ENCODE measurements at places on chromosomes 13 and 19.

GRCh38 chr13:51801631-51802099 lies 2.3 kb downstream of the DHRS12 start:
- DNase-seq: no peak

GRCh38 chr13:39900106-39900750 lies 244.8 kb downstream of the COG6 start:
- DNase-seq: no peak

GRCh38 chr19:50694815-50695145 lies 24.8 kb downstream of the SHANK1 start:
- no peak for DNase-seq

DNA sequence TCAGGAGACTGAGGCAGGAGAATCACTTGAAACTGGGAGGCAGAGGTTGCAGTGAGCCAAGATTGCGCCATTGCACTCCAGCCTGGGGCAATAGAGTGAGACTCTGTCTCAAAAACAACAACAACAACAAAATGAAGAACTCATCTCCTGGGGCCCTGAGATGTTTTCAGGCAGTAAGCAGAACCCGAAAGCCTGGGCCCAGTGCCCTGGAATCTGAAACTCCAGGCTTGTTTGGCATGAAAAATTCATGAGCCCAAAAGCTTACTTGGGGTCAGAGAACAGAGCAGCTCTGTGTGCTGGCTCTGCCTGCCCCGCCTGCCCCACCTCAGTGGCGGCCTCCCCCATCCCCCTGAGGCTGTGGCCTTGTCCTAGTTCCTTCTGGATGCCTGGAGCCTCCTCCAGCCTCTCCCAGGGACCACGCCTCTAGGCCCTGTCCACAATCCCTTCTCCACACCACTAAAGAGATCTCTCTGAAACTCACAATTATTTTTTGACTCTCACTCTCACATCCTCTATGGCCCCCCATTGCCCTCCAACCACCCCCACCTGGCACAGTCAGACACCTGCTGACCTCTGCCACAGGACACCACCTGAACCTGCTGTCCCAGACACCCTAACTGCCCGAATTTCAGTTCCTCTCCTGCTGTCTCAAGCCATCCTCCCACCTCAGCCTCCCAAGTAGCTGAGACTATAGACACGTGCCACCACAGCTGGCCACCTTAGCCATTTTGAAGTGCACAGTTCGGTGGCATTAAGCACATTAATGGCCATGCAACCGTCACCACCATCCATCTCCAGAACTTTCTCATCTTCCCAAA lies 6.9 kb upstream of the AP1M2 start:
- DNase-seq: no peak

GRCh38 chr13:28049215-28049614 lies 51.2 kb downstream of the FLT3 start:
- DNase-seq: no peak

DNA sequence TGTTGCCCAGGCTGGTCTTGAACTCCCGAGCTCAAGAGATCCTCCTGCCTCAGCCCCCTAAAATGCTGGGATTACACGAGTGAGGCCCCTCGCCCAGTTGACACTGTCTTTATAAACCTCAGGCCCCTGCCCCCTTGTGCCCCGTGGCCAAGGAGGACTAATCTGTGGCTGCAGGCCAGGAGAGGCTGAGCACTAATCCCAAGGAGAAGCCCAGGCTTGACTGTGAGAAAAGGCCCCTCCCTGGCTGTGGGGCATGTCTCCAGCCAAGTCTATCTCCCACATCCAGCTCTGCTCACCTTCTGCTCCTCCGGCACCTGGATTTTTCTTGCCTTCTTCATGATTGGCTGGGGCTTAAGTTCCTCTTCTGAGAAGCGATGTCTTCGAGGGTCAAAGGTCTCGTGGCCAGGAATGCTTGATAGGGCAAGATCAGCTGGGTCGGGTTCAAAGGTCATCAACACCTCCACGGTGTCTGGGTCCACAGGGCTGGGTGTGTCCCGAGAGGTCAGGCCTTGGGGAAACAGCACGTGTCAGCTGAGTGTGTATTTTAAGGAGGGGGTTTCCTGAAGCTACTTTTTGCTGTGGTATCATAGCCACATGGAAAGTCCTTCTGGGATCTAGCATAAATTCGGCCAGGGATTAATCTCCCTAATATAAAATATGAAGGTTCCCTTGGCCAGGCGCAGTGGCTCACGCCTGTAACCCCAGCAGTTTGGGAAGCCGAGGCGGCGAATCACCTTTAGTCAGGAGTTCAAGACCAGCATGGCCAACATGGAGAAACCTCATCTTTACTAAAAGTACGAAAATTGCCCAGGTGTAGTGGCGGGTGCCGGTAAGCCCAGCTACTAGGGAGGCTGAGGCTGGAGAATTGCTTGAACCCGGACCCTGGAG lies 3.8 kb downstream of the DBP start:
- no peak for DNase-seq

DNA sequence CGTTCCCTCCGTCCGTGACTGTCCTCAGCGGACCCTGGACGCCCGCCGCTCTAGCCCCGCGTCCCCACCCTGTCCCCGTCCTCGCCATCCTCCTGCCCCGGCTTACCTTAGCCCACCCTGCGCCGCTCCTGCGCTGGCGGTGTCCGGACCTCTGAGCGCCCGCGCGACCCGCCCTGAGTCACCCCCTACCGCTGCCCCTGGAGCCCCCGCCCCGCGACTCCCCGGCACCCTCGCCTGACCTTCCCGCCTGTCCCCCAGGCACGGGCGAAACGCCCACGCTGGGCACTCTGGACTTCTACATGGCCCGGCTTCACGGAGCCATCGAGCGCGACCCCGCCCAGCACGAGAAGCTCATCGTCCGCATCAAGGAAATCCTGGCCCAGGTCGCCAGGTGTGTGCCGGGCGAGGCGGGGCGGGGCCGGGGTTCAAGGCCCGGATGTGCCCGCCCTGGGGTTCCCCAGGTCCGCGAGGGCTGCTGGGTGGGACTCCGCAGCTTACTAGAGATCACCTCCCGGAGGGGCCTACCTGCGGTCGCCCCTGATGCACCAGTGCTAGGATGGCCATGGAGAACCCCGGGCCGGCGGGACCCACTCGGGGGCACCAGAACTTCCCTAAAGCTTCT lies 5.1 kb downstream of the HMG20B start:
- DNase-seq: no peak

GRCh38 chr19:57280962-57281400 lies 696 bp downstream of the ZNF460 start:
- peak; percentile 29 for DNase-seq

DNA sequence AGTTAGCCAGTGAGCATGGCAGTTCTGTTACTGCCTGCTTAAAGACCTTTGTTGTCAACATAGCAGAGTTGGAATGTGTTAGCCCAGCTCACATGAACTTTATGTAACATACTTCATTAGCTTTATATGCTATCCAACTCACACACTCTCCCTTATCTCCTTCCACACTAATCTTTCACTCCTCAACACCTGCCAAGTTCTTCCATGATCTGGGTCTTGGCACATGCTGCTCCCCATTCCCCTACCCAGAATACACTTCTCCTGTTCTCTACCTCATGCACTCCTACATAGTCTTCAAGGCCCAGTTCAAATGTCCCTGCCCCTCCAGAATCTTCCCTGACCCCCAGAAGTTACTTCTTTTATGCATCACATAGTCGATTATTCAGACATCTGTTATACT lies 179.3 kb downstream of the KATNAL1 start:
- DNase-seq: no peak

DNA sequence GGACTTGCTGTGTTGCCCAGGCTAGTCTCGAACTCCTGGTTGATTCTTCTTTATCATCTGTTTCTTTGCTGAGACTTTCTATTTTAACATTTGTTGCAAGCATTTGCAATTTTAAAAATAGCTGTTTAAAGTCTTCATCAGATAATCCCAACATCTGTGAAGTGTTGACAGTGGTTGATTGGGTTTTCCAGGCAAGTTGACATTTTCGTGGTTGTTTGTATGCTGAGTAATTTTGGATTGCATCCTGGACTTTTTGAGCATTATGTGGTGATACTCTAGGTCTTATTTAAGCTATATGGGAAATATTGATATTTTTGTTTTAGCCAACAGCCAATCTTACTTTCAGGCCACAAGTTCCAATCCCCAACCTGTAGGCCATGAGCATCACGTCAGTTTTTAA lies 25.1 kb downstream of the AP1M1 start:
- DNase-seq: no peak

GRCh38 chr13:45368571-45368970 lies 27.6 kb upstream of the TPT1 start:
- peak; percentile 17 for DNase-seq

GRCh38 chr19:50759886-50760285 lies 10.4 kb upstream of the GPR32 start:
- no peak for DNase-seq

DNA sequence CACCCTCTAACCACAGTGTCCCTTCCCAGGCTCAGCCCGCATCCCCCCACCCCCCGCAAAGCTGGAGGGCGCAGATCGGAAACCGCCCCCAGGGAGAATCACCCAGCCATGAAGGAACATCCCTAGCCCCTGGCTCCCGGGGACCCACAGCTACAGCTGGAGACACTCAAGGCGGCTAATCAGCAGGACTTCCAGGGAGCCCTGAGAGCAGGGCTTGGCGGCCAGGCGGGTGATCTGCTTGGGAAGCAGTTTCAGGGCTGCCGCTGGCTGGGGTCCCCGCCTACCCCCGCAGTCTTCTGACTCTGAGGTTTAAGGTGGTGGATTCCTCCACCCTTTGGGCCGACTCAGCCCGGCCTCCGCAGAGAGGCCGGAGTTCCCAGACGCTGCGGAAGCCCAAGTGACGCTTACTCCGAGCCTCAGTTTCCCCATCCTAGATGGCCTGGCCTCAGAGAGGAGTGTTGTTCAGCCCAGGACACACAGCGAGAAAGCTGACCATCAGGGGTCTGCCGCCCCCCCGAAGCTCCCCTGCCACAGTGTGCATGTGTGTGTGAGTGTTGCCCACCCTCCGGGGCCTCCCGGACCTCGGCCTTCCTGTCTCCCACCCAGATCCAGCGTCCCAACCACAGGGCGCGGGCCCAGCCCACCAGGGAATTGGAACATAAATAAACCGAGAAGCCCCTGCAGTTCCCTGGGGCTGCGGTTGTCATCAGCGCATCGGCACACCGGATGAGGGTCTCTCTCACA lies 9.8 kb downstream of the FUT6 start:
- no peak for DNase-seq

GRCh38 chr19:7676854-7677253 lies at the start of gene MCEMP1:
Gene MCEMP1 (plus strand): TSS chr19:7677090. CDS start chr19:7677121, 31 bp downstream.
- no peak for DNase-seq
